ENCODE measurements at places on chromosomes 2 and 18.

- no peak for DNase-seq
Measured at GRCh38 chr2:5976531-5977065, 284.4 kb downstream of the SOX11 start.

- DNase-seq = no peak
Measured at GRCh38 chr2:28956890-28957289, 24.2 kb upstream of the TOGARAM2 start.

DNA sequence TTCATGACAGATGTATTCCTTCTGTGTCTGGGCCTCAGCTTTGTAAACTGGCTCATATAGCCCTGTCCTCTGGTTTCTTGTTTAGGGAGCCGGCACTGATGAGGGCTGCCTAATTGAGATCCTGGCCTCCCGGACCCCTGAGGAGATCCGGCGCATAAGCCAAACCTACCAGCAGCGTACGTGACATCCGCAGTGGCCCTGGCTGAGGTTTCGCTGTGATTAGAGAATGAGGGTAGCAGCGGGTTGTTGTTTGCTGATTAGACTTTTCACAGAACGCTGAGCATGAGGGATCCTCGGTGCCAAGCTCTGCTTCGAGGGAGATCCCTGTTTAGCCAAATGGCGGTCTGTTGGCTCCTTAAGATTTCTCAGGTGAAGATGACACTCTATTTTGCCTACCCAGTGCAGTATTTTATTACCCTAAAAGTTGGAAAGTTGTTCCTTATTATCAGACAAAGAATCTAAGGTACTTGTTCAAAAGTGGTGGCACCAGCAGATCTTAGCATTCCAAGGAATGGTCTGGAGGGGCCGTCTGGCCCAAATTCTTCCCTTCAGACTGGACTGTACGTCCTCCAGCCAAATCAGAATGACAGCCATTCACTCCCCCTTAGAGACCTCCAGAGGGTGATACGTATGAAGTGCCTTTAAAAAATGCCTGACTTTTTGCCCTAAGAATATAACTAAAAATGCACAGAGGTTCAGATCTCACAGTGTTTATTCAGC lies 21.5 kb upstream of the GMCL1 start:
- DNase-seq = no peak

DNA sequence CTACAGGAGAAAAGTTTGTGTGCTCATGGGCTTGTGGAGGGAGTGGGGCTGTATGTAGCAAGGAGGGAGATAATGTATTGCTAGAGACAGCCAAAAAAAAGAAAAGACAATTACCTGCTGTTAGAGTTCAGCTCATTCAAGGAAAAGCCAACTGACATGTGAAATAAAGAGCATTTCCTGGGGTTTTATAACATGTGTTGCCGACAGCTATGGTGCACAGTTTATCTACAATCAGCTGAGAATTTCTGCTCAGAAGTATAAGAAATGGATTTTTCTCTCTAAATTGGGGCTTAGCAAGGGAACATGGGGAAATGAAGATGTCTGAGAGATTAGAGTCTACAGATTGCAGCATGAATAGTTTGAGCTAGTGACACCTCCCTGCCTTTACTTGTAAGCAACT lies 674.1 kb downstream of the SUCLG1 start:
- DNase-seq = no peak

DNA sequence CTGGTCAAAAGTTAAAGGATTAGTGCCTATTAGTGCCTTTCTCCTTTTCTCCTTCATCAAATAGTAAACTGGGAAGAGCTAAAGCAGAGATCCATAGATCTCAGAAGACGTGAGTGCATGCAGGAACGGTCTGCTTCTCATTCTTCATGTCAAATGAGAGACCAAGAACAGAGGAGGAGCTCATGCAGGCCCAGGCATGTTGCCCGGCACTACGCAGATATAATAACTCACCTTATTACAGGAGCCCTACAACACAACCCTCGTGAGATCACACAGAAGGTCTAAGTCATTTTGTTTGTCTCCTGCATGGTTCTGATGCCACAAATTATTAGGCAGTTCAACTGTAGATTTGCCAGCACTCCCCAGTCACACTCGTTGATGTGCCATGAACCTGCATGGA lies 71.8 kb downstream of the CMPK2 start:
- no peak for DNase-seq

DNA sequence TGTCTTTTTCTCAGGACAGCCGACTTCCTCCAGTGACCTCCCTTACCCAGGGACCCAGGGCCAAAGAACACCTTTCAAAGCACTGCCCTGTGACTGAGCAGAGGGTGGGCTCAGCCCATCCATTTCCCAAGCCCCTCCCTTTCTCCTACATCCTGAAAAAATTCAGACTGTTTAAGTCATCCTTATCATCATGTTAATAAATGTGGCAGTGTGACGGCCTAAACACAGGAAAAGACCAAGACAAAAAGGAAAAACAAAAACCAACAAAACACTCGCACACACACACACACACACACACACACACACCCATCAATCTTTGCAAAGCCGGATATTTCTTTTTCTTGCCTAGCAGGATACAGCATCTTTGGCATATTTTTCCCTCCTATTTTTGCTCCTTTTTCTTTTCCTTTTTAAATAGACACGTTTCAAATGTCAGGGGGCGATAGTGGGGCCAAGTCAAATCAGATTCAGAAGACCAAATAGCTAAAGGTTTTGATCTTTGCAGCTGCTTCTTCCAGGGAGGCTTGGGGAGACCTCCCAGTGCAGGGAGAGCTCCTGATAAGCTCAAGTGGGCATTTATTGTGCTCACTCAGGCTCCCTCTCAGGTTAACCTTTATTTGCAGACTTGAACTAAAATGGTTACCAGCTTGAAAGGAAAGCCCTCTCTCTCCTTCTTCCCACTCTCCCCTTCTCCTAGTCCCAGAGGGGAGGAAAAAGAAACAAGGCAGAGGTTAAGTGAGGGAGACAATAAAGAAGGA lies 39.5 kb upstream of the NRP2 start:
- DNase-seq = no peak

- DNase-seq = peak; percentile 19
Measured at GRCh38 chr2:109435901-109436598, 177.7 kb downstream of the SEPTIN10 start.

GRCh38 chr18:59690996-59691395 lies 6.2 kb downstream of the CCBE1 start:
- no peak for DNase-seq

Data from inflammatory macrophage treated with lipopolysaccharide for 1 hour (primary cell).